Calu3 (cell line): ENCODE measurements at places on chromosomes 4 and X. TPM values are rescaled to one million over a fixed set of nuclear protein-coding genes. Genes with fewer than 3 reads are reported as not detected.

- DNase-seq = no peak
- no peaks in the 10 kb centered on the region for H3K36me3 ChIP-seq
- H3K4me3 ChIP-seq = no peak overlapping the region
- no peaks in the 10 kb centered on the region for H3K4me1 ChIP-seq
- no peak overlapping the region for H3K27ac ChIP-seq
These were observed 99.7 kb upstream of the CXorf66 start for GRCh38 chrX:140064993-140065392.

Gene CT45A5
- total RNA-seq = not detected in 2 replicates

DNA sequence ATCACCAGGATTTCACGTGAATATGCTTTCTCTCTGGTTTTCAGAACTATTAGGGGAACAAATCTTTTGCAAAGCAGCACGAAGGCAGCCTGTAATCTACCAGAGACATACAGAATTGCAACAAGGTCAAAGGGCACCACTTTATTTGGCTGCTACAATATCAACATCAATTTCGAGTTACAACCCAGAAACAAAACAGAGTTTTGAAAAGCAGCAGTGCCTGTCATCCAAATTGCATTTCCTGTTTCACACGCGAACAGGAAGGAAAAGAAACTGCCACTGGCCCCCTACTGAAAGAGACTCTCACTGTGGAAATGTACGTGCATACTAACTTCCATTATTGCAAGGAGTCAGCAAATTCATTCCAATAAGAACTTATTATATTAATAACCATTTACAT lies 17.1 kb upstream of the C1QTNF7 start:
- H3K4me1 ChIP-seq = no peaks in the 10 kb centered on the region
- no peak for DNase-seq
- peaks cover 18% of the 10 kb centered on the region for H3K27me3 ChIP-seq
- no peak overlapping the region for H3K27ac ChIP-seq

GRCh38 chr4:40908297-40908696 lies 158.5 kb downstream of the NSUN7 start:
- H3K4me3 ChIP-seq = peak overlapping the region; percentile 50
- H3K36me3 ChIP-seq = peaks cover 10% of the 10 kb centered on the region
- H3K27ac ChIP-seq = peak overlapping the region; percentile 89
- DNase-seq = peak; percentile 52

DNA sequence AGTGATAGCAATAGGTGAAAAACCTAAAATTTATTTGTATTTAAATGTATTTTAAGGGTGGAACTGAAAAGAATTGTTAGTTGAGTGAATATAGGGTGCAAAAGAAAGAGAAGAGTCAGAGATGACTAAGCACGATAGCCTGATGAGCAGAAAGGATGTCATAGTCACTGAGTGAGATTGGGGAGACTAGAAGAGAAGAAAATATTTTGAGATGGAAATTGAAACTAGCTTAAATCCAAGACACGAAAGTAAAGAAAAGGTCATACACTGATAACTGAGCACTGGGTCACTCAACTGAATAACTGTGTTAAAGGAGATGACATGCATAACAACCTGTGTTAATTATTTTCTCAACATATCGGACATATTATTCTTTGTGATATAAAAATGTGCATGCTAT lies 55.5 kb downstream of the SPANXN4 start:
- no peaks in the 10 kb centered on the region for H3K27me3 ChIP-seq
- no peaks in the 10 kb centered on the region for H3K4me1 ChIP-seq
- H3K27ac ChIP-seq = no peak overlapping the region
- no peaks in the 10 kb centered on the region for H3K36me3 ChIP-seq

DNA sequence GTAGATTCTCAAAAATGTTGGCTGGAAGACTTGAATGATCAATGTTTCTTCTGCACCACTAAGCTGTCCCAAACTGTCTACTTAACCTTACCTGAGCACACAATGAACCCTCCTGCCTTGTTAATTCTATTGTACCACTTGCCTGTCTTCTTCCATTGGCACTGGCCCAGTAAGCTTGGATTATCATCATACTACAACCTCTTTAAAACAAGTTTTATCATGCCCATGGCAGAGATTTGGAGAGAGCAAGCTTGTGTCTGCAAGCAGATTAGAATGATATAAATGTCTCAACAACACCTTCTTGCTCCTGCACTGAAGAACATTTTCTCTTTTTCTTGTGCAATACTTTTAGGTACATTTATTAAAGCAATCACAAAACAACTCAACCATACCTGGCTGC lies 74.0 kb upstream of the VMA21 start:
- no peaks in the 10 kb centered on the region for H3K36me3 ChIP-seq
- H3K27me3 ChIP-seq = no peaks in the 10 kb centered on the region
- no peak overlapping the region for H3K27ac ChIP-seq

DNA sequence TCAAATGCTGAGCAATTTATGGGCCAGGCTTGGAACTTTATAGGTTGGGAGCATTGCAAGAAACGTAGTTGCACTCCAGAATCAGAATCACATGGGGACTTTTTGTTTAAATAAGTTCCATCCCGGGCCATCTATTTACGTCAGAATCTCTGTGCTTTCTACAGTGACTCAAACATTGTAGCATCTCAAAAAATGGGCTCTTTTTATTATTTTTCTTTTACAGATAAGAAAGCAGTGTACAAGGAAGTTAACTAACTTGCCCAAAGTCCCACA lies 10.2 kb downstream of the CC2D2A start:
- H3K27me3 ChIP-seq = no peaks in the 10 kb centered on the region
- H3K27ac ChIP-seq = peak overlapping the region; percentile 98
- H3K4me3 ChIP-seq = peak overlapping the region; percentile 94
- peaks cover 14% of the 10 kb centered on the region for H3K36me3 ChIP-seq

Gene ITIH6
- 0.47 TPM in 1 of 2 replicates, not detected in the other for total RNA-seq

- H3K4me1 ChIP-seq = no peaks in the 10 kb centered on the region
- no peaks in the 10 kb centered on the region for H3K36me3 ChIP-seq
- no peak overlapping the region for H3K4me3 ChIP-seq
- no peak overlapping the region for H3K27ac ChIP-seq
These were observed 275.8 kb upstream of the CLNK start for GRCh38 chr4:10960389-10960788.

DNA sequence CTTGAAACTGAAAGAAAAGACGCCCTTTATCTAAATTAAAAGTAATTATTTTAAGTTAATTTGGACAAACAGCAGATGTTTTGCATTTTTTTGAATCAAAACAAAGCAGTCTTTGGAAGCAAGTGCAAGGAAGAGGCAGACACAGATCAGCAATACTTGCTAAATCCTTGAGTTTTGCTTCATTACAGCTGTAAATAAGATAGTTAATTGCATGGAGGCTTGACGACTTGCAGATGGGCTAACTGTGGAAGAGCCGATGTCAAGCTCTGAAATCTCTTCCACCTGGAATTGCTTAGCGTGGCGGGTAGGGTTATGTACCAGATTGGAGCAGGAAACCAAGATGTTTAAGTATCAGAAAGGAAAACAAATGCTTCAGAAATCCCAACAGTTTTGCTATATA lies 148.8 kb downstream of the POLA1 start:
- H3K27ac ChIP-seq = no peak overlapping the region
- no peak for DNase-seq
- no peak overlapping the region for H3K4me3 ChIP-seq
- no peaks in the 10 kb centered on the region for H3K27me3 ChIP-seq

DNA sequence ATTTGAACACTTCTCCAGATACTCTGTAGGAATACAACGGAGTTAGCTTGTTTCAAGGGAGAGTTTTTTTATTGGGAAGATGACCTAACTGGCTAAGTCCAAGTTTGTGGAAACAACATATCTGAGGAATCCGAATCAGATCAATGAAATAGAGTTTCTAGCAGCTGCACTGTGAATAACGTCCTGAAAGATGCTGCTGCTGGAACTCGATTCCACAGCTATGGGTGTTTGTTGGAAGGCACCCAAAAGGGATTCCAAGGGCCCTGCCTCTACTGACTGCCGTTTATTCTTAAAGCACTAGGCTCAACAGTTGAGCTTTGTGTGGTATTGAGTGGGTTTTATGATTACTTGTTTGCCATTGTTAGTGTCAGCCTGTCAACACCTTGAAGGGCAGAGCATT lies 6.6 kb upstream of the GBA3 start:
- no peaks in the 10 kb centered on the region for H3K27me3 ChIP-seq
- no peaks in the 10 kb centered on the region for H3K4me1 ChIP-seq
- no peak overlapping the region for H3K27ac ChIP-seq
- no peak overlapping the region for H3K4me3 ChIP-seq

Gene CC2D2A
- 11.8 TPM in 2 replicates for total RNA-seq

DNA sequence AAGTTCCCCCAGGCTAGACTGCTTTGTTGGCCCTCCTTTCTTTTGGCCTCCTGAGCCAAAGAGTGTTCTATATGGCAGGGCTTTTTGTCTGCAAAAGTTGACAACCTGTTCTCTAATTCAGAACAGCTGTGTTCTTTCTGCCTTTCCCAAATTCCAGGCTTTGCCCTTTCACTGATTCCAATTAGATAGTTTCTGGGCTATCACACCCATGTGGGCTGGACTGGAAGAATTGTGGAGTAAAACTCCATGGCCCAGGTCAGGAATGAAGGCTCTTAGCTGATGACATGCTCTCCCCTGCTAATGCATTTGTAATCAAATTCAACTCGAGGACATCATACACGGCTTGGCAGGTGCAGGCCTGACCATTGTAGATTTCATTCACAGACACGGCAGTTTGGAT lies 19.4 kb downstream of the BMP3 start:
- DNase-seq = no peak
- no peak overlapping the region for H3K4me3 ChIP-seq
- H3K36me3 ChIP-seq = no peaks in the 10 kb centered on the region
- no peak overlapping the region for H3K27ac ChIP-seq
- no peaks in the 10 kb centered on the region for H3K27me3 ChIP-seq

DNA sequence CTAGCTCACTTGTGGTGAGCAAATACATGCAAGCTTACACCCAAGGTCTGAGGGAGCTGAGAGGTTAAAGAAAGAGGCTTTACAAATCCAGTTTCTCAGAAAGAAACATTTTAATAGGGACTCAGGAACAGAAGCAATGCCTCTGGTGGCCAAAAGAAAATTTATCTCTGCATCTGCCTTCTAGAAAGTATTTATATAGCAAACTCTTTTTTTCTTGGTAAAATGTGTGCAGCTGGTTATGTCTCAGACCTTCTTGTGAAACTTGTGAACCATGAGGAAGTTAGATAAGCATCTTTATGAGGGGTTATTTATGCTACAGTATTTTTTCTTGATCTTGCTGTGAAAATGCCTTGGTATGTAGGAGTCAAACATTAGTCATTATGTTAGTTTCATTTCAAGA lies 48.5 kb upstream of the CYSLTR1 start:
- DNase-seq = no peak
- H3K36me3 ChIP-seq = no peaks in the 10 kb centered on the region
- no peak overlapping the region for H3K27ac ChIP-seq
- no peaks in the 10 kb centered on the region for H3K4me1 ChIP-seq
- H3K4me3 ChIP-seq = no peak overlapping the region
- H3K27me3 ChIP-seq = peaks cover 20% of the 10 kb centered on the region

GRCh38 chr4:165384598-165384997 lies 5.8 kb downstream of the CPE start:
- no peaks in the 10 kb centered on the region for H3K27me3 ChIP-seq
- no peaks in the 10 kb centered on the region for H3K36me3 ChIP-seq
- H3K4me1 ChIP-seq = no peaks in the 10 kb centered on the region
- H3K4me3 ChIP-seq = no peak overlapping the region
- DNase-seq = no peak
- H3K27ac ChIP-seq = no peak overlapping the region

Gene IL3RA
- total RNA-seq = not detected in 2 replicates
